Ovary (tissue), 10 donors: ENCODE measurements at places on chromosomes 3 and 15. TPM values are rescaled to one million over a fixed set of nuclear protein-coding genes. Genes with fewer than 3 reads are reported as not detected.

The PDIA5 gene
- 18.2 TPM for total RNA-seq

The PRR20G gene
- not detected for total RNA-seq

DNA sequence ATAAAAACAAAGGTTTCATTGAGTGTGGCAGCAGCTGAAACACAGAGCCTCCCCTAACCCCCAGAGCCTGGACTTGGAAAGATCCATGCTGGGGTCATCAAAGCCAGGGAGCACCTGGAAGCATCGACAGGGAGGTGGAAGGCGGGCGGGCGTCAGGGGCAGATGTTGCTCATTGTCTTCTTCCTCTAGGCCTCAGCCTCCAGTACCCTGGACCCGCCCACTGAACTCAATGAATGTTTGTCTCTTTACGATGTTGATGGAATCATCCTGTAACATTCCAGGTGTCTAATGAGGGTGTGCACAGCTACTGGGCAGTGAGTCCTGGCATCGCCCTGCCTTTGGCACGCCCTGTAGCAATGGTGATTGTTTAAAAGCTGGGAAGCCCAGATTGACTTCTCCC lies 9.8 kb downstream of the GP5 start:
- DNase-seq, result no peak

- DNase-seq, result no peak
Measured at GRCh38 chr3:141164852-141165251, 66.8 kb upstream of the PXYLP1 start.

DNA sequence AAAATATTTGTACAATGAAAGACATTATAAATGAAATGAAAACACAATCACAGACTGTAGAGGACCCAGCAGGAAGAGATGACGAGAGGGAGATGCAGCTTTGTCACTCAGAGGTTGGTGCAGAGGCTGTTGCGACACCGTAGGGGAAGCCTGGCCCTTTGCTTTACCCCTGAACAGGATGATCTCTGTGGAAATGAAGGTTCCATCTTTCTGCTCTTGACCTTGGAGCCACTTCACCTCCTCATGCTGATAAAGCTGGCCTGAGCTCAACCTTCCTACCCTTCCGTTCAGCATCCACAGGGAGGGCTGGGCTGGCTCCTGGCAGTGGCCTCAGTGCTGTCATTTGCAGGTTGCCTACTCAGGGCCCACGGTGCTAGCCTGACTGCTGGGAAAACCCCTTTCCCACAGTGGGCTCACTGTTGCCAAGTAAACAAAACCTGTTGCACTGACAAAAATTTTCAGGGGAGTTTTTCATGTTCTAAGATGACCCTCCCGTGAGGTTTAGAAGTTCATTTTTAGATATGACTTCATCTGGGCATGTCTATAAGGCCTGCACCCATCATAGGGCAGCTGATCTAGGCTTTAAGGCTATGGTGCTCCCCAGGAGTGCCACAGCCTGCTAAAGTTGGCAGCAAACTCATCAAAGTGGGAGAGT lies 3.0 kb upstream of the CD80 start:
- DNase-seq, result no peak

DNA sequence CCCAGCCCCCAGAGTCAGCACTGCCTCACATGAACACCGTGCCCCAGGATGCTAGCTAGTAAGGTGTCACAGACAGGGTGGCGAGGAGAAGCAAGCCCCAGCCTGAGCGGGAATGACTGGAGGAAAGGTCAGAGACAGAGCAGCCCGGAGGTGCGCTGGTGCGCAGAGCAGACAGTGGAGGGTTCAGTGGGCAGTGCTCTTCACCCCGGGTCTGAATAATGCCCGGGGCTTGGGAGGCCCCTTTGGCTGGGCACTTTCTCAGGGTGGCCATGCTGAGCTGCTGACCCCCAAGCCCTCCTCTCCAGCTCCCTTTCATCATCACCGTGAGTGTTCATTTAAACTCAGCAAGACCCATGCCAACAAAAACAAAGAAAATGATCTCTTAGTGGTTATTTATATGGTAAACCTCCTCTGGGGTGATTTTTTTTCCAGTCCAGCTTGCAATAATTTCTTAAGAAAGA lies 110.8 kb downstream of the VGLL4 start:
- DNase-seq, result peak; percentile 48

DNA sequence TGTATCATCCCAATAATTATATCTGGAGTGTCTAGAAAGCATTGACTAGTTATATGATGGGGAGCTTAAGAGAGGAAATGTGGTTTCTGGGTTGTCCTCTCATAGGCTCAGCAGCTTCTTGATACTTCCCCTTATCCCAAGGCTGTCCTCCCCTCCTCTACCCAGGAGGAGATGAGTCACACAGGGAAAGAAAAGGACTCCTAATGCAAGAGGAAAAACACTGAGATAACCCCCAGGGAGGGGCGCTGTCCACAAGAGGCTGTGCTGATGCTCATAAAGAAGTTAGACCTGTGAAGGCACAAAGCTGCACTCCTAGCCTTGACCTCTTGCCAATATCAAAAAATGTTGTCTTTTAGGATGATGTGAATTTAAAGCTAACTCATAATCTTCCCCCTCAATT lies 28.8 kb upstream of the GYG1 start:
- DNase-seq, result no peak

DNA sequence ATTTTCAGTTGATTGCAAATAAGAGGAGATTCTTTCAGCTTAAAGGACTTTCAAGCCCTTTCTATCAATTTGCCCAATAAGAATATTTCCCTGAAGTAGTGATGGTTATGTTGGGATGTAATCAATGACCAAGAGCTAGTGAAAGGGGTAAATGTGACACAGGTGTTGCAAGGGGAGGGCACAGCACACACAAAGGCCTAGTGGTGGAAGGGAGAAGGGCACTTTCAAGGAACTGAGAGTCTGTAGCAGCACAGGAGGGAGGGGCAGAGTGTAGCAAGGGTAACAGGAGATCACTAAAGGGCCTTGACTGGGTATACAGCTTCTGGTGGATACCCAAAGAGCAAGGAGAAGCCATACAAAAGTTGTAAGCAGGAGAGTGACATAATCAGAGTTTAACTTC lies 217.8 kb upstream of the ARHGEF26 start:
- no peak for DNase-seq

DNA sequence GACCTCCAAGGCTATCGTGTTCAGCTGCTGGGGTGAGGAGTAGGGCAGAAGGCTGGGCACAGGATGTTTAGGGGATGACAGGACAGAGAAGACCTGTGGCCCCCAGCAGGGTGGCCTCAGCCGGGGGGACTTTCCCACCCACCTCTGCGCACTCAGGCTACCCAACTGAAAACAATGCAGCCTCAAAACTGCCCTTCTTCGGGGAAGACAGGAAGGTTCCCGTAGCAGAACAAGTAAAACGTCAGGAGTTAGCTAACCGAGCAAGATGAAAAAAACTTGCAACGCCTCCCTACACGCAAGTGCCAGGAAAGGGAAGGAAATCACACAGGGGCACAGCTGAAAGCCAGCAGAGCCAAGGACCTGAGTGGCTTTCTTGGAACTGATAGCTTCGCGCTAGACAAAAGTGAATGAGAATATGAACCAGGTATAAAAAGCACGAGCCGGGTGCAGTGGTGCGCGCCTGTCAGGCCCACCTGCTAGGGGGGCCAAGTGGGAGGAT lies 38.4 kb upstream of the FURIN start:
- no peak for DNase-seq

DNA sequence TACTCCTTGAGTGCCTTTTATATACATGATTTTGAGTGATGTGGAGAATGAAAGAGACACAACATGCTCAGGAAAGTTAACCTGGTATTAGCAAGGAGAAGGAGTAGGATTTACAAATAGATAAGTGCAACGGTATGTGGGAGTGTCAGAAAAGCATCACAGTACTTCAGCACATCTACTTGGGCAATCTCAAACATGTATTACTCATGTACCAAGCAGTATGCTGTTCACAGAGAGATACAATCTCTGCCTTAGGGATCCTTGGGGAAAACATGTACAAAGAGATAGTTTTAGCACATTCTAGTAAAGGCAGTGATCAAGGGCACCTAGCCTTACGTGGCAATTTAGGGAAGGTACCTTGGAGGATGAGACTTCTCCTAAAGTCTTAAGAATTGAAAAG lies 146.5 kb downstream of the FILIP1L start:
- no peak for DNase-seq

- DNase-seq, result no peak
Measured at GRCh38 chr3:183782576-183783276, 42.7 kb downstream of the MAP6D1 start.

The ACKR4 gene
- total RNA-seq, result 0.17 TPM

The HGD gene
- not detected for total RNA-seq

- DNase-seq, result no peak
Measured at GRCh38 chr3:40120806-40121205, 188.7 kb upstream of the EIF1B start.
